ENCODE measurements at places on chromosomes 13 and 19. TPM values are rescaled to one million over a fixed set of nuclear protein-coding genes. Genes with fewer than 3 reads are reported as not detected.

- ATAC-seq: no peak
These were observed 11.8 kb upstream of the HMGB1 start for GRCh38 chr13:30477346-30478195.

DNA sequence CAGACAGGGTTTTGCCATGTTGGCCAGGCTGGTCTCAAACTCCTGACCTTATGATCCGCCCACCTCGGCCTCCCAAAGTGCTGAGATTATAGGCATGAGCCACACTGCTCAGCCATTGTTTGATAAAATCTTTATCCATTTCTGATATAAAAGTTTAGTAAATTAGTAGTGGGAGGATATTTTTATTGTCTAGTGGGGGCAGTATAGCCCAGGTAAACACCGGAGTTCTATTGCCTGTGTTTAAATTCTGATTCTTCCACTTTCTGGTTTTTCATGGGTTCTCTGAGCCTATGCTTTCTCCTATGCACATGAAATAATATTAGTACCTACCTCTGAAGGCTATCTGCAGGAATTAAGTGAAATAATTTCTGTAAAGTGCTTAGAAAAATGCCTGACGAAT is 20.1 kb upstream of the ARHGEF18 start:
- ATAC-seq: no peak

- ATAC-seq: no peak
These were observed 83.6 kb upstream of the ARHGEF7 start for GRCh38 chr13:111031531-111031961.

DNA sequence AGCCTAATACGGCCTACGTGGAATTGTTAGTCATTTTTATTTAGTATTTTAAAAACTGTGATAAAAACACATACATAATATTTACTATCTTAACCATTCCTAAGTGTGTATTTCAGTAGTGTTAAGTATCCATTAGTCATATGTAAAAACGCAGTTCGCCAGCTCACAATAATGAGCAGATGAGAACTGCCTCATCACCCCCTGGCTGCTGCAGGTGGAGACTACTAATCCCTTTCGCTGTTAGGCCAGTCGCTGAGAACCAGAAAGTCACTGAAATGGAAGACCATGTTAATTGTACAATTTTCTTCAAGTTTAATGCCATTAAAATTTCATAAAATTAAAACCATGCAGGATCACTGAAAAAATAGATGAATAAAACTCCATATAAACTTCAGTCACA is 1.6 kb downstream of the ESD start:
- ATAC-seq: no peak

Gene OLFM2
- total RNA-seq: 8.6 TPM

- ATAC-seq: no peak
These were observed 7.6 kb upstream of the MLLT1 start for GRCh38 chr19:6287269-6287885.
